ENCODE measurements at places on chromosomes 1 and 21. TPM values are rescaled to one million over a fixed set of nuclear protein-coding genes. Genes with fewer than 3 reads are reported as not detected.

FCER1G gene
- total RNA-seq: 0.77 TPM

INTS7 gene
- 35.5 TPM for total RNA-seq

MPL gene
- total RNA-seq: not detected

MFAP2 gene
- 12.9 TPM for total RNA-seq

ARHGEF10L gene
- 5.9 TPM for total RNA-seq
